SK-N-MC (cell line): ENCODE measurements at places on chromosomes 16 and 17.

- no peak for DNase-seq
These were observed 62.3 kb downstream of the PHKB start for GRCh38 chr16:47523342-47524006.

DNA sequence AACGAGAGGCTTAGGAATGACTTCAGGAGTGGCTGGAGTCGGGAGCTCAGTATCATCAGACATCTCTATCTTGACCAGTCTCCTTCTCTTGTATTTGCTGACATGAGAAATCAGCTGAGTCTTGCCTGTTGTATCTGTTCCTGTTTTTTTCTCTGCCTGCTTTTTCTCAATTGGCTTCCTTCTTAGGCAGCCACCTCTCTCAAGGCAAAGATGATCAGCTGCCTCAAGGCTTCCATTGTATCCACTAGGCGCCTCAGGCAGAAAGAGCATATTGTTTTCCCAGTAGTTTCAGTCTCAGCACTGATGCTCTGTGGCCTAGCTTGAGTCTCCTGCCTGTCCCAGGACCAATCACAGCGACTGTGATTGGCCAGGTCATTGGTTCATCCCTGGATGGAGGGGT lies 306.2 kb downstream of the CPPED1 start:
- DNase-seq, result no peak

DNA sequence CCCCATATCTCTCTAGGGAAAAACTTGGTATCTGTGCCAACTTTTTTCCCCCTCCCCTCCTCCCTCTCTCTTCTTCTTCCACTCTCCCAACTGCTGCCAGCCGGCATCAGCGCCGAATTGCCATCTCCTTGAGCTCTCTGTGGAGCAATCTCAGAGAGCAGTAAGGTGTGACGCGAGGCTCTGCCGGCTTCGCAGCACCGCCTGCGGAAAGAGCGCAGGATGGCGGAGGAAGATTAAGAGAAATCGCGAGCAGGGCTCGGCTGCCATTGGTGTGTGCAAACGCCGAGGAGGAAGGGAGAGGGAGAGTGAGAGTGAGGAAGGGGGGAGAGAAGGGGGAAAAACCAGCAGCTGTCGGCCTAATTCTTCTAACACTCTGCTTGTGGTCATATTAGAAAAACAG lies 44.2 kb downstream of the NEUROD2 start:
- DNase-seq, result no peak

DNA sequence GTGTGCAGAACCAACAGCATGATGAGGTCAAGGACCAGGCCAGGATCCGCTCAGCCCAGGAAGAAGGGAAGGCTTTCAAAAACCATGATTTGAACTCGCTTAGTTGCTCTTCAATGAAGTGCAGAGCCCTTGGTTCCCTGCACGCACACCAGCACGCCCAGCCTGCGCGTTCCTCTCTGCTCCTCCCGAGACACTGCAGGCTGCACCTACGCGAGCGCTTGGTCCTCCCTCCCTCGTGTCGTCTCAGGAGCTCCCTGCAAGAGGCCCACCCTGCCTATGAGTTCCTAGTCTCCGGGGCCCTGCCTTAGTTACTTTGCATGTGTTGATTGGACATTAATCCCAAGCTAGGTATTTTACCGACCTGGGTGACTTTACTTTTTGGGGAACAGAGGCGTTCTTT lies 132.9 kb upstream of the TNRC6C start:
- no peak for DNase-seq

DNA sequence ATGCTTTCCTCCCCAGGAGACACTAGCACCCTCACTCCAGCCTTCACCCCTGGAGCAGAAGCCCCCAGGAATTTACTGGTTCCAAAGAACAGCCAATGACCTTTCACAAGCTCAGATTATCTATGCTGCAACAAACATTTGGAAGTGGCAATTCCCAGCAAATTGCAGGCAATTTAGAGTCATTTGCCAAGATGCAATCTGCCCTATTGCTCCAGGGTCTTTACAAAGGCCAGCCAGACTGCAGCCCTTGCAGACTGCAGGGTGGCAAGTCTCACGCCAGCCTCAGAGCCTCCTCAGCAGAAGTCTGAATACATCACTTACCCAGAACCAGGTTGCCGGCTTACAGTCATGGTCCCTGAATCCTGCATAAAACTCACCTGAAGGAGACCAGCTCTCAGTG lies 21.8 kb downstream of the AXIN1 start:
- no peak for DNase-seq

GRCh38 chr17:57985675-57985974 lies 2.4 kb downstream of the VEZF1 start:
- no peak for DNase-seq

- no peak for DNase-seq
These were observed 42.2 kb downstream of the STX8 start for GRCh38 chr17:9533441-9533840.

- no peak for DNase-seq
These were observed 29.7 kb upstream of the SLC12A3 start for GRCh38 chr16:56835320-56835719.

GRCh38 chr16:75265911-75266701 lies 14.7 kb upstream of the BCAR1 start:
- DNase-seq, result no peak

DNA sequence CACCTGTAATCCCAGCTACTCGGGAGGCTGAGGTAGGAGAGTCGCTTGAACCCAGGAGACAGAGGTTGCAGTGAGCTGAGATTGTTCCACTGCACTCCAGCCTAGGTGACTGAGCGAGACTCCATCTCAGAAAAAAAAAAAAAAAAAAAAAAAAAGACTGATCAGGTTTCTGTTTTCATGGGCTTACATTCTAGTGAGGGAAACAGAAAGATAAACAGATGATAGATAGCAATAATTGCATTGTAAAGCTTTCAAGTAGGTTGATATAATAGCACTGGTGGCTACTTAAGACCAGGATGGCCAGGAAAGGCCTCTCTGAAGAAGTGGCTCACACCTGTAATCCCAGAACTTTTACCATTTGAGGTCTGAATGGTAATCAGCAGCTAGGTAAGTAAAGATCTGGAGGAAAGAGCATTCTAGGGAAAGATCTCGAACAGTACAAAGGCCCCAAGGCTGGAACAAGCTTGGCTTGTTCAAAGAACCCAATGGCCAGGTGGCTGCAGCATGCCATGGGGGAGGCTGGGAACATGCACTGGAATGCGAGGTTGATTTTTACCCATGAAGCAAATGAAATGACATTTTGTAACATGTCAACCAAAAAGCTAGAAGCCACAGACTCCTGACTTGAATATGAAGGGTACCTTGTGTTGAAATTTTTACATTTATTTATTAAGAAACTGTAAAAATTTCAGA lies 108.3 kb upstream of the DHX40 start:
- no peak for DNase-seq

GRCh38 chr17:43457362-43457692 lies 26.4 kb upstream of the DHX8 start:
- DNase-seq, result no peak

DNA sequence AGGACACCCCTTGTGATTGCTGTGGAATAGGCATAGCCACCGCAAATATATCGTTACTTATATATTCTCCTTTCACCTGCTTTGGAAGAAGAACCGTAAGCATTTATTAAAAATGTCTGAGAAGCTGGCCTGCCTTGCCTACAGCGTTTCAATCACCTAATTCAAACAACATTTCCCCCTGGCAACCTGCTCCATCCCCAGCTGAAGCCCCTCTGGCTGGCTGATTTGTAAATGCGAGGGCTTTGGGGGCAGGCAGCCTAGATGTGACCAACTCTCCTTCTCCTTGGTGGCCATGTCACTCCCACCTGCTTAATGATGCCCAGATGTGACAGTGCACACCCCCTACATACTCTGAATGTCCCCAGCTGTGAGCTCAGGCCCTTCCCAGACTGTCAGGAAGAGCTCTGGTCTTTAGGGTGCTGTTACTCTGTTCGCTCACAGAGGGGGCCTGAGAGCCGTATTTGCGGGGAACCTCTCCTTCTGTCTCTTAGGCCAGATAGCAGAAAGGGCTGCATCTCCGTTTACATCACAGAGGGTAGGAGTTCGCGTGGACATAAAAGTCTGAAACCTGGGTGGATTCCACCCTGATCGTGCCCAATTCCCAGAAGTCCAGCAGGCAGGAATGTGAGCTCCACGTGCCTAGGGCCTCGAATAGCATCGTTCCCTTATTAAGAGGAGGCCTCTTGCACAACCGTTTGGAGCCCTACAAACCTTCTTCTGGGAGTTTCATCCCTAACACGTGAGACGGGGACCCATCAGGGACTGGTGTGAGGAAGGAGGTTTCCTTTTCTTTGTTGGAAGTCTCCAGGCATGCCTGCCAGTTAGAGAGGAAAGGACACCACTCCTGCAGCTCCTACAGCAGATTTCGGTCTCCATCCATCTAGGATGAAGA lies 2.4 kb upstream of the SDK2 start:
- no peak for DNase-seq

DNA sequence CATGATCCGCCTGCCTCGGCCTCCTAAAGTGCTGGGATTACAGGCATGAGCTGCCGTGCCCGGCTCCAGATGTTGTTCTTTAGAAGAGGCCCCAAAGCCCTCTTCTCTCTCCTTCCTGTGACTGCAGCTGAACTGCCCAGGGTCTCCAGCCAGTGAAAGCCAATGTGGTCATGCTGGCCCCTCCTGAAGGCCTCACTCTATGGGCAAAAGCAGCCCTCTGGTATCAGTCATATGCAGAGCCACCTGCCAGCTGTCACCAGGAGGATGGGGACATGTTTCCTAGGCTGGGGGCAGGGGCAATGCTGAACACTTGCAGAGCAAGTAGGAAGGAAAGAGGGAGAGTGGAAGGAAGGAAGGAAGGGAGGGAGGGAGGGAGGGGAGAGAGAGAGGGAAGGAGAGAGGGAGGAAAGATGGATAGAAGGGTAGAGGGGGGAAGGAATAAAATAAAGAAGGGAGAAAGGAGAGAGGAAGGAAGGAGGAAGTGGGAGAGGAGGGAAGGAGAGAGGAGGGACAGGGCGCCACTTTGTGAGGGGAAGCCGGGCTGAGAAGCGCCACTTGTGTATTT lies 36.0 kb downstream of the SOCS3 start:
- DNase-seq, result no peak

DNA sequence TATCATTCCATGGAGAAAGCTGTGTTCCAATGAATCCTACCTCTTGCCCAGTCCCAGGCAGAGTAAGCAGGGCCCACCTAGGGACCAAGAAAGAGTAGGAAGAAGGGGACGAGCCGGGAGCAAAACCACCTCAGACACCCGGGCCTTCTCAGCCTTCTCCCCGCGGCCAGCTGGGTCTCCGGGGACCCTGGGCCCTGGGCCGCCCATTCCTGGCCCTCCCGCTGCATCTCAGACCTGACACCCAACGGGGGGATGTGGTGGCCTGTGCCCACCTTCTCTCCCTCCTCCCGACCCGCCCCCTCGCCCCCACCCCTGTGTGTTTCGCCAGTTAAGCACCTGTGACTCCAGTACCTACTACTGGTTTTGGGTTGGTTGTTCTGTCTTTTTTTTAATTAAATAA lies 11.4 kb upstream of the CACNG1 start:
- no peak for DNase-seq

DNA sequence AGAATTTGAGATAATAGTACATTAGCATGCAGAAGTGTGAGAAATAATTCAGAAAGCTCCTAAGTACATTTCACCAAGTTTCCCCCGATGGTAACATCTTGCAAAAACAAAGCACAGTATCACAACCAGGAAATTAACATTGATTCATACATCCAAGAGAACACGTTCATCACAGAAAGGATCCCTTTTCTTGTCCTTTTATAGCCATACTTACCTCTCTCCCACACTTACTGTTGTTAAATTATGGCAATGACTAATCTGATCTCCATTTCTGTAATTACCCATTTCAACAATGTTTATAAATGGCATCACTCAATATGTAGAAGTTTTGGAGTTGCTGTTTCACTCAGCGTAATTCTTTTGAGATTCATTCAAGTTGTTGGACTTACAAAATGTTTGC lies 1260.0 kb downstream of the CDH8 start:
- DNase-seq, result no peak

DNA sequence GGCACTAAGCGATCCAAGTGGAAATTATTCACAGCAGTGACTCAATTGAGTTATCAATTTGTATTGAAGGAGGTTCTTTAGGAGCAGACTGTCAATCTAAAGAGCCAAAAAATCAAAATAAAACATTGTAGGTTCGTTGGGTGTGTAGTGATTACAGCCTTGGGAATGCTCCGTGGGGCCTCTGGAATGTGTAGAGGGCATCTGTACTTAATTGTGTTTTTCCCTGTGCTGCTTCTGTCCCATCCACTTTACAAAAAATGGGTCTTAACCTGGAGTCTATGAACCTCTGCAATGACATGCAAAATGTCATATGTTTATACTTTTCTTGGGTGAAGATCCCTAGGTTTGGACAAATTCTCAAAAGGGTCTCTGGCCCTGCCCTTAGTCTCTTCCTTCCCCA lies 215.1 kb downstream of the CCDC182 start:
- DNase-seq, result no peak

- DNase-seq, result no peak
These were observed 20.9 kb downstream of the IRX3 start for GRCh38 chr16:54265575-54266107.

DNA sequence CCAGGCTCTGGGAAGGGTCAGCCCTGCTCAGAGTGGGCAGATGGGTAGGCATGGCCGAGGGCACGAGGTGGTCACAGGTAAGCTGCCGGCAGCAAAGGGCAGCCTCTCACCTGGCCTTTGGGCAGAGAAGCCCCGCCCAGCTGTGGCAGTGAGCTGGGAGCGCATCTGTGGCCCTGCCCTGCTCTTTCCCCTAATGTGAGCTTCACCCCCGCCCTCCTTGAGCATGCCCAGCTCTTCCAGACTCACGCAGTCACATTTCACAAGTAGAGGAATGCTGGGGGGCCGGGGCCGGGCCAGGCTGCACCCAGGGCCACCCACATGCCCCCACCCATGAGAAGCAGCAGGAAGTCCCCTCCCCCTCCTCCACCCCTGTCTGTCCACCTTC lies 40.7 kb upstream of the SLC38A10 start:
- DNase-seq, result no peak

GRCh38 chr17:13541032-13541480 lies 60.7 kb downstream of the HS3ST3A1 start:
- DNase-seq, result no peak

GRCh38 chr17:30519707-30520106 lies 42.5 kb downstream of the GOSR1 start:
- no peak for DNase-seq

DNA sequence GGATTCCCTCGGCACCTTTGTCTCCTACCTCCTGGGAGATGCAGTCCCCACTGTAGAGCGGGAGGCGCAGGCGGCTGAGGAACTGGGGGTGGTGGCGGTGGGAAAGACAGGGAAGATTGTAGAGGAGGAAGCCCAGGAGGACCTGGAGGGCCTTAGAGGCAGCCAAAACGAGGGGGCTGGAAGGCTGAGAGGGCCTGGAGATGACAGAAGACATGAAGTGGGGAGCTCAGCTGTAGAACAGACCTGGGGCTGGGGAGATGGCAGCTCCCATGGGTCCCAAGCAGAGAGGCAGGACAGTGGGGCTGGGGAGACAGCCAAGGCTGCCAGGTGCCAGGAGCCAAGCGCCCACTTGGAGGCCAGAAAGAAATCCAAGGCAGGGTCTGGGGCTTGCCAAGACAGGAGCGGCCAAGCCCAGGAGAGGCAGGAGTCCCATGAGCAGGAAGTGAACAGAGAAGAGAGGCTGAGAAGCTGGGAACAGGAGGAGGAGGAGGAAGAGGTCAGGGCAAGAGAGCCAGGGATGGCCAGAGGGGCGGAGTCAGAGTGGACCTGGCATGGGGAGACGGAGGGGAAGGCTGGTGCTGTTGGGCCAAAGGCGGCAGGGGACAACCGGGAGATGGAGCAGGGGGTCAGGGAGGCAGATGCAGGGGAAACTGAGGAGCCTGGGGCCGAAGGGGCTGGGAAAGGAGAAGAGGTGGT lies 803 bp downstream of the APOBR start:
- no peak for DNase-seq
